NCI-H187 treated with DMSO at 0.1 percent for 48 hours (cell line): ENCODE measurements at places on chromosomes 16 and 17.

DNA sequence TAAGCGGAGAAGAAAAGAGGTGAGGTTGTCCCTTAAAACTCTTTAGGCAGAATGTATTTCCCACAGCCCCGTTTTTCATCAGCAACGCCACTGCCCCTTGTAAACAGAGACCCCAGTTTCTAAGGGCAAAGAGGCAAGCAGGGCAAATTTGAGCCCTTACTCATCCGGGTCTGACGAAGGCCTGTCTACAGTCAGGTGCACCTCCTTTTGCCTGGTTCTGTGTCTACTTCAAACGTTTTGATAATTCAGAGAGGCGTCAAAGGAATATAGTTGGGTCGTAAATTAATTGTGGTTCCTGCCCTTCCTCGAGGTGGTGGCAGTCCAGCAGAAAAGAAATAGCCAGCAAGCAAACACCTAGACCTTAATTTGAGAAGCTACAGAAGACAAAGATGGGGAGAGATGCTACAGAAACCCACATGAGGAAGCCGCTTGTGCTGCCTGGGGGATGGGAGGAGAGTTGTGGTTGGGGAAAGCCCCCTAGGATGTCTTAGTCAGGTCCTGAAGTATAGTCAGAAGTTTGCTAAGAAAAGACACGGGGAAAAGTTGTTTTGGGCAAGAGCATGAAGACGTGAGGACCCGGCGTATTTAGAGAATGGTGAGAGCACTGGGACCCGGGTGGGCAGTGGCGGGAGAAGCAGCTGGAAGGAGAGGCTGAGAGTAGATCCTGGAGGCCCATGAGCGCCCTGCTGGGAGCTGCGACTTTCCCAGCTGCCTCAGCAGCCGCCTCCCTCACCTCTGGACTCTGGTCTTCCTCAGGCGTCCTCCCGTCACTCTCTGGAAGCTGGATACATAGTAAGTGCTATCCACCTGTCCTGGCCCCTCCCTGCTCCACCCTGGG is 2.4 kb downstream of the FBRS start:
- no peak for DNase-seq

DNA sequence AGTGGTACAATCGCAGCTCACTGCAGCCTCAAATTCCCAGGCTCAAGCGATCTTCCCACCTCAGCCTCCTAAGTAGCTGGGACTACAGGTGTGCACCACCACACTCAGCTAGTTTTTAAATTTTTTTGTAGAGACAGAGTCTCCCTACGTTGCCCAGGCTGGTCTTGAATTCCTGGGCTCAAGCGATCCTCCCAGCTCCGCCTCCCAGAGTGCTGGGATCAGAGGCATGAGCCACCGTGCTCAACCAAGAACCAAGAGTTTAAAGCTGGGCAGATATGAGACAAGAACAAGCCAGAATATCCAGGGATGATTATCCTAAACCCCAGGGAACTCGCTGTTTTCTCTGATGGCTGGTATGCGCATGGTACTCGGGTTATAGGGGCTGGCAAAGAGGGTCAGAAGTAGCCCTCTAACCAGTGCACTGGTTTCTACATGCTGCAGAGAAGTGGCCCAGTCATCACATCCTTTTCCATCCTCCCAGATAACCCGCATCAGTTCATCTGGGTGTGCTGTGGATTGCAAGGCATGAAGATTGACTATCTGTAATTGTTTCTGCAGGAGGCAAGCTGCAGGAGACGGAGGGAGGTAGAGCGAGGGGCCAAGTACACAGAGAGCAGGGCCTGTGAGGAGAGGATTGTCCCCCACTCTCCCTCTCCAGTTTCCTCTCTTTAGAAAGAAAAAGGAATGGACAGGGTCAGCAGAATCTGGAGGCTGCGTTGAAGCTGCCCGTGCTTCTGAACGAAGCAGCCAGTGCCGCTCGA is 33.6 kb upstream of the TOB1 start:
- no peak for DNase-seq

GRCh38 chr17:2391597-2392251 is 9.1 kb downstream of the MNT start:
- DNase-seq: no peak

- peak; percentile 17 for DNase-seq
These were observed 18.8 kb downstream of the BCL7C start for GRCh38 chr16:30874821-30875717.

DNA sequence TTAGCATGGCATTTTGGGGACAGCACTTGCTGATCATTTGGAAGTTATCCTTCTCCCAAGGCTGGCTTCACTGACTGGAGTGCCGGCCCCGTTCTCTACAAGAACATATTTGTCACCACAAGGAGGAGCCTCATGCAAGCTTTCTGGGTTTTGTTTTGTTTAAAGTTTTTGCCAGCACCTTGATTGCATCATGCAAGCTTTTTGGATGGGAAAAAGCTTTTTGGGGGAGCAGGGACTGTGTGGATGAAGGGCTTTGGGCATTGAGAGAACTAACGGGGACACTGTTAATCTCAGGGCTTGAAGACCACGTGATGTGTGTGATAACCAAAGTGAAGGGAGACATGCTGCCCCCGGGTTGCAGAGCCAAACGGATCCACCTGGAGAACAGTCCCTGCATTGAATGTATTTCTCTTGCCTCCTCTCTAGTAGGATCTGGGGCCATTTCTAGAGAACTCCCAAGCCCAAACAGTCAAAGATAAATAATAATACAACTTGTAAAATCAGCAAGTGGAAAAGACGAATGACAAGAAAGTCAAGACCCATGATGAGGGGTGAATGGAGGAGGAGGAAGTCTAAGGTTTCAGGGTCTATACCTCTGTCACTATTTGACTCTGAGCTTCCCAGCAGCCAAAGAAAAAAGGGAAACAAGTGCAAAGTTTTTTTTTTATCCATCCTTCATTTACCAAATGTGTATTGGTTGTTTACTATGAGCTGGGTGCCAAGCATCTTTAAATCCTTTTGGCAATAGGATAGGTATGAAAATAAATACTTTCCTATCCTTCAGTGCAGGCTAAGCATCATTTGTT is 17.2 kb downstream of the TMEM114 start:
- no peak for DNase-seq

GRCh38 chr17:75777296-75777922 is 7.2 kb upstream of the UNK start:
- no peak for DNase-seq

- no peak for DNase-seq
These were observed 3.9 kb upstream of the SPATA32 start for GRCh38 chr17:45265821-45266220.

DNA sequence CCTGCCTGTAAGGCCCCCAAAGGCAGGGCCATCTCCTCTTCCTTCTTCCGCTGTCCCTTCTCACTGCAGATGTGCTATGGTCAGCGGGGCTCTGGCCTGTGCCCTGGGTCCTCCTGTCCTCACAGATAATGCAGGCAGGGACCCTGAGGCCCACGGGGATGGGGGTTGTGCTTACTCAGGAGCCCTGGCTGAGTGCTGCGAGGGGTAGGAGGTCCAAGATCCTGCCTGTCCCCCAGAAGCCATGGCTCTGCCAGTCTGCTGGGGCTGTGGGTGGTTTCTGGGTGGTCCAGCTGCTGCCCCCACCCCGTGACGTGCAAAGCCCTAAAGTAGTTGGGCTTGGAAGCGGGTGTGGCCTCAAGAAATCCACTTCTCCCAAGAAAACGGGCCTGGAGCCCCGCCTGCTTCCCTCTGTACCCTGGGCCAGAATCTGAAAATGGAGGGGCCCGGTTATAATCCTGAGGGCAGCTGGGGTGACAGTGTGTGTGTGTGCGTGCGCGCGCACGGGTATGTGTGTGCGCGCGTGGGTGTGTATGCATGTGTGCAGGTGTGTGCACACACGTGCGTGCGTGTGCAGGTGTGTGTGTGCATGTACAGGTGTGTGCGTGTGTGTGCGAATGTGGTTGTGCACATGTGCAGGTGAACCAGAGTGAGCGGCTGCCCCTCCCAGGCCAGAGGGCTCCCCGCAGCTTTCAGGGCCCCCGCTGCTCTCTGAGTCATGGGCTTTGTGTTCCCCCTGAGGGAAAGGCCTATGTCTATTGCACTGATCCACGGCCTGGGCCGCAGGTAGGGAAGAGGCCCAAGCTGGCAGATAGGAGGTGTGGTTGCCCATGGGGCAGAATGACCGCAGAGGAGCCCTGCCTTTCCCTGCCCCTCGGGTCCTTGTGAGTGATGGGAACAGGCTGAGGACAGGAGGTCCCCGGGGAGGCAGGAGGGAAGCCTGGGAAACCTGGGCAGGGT is 13.8 kb downstream of the SPNS2 start:
- DNase-seq: no peak

- no peak for DNase-seq
These were observed 127.3 kb downstream of the PRKCA start for GRCh38 chr17:66429680-66430079.

DNA sequence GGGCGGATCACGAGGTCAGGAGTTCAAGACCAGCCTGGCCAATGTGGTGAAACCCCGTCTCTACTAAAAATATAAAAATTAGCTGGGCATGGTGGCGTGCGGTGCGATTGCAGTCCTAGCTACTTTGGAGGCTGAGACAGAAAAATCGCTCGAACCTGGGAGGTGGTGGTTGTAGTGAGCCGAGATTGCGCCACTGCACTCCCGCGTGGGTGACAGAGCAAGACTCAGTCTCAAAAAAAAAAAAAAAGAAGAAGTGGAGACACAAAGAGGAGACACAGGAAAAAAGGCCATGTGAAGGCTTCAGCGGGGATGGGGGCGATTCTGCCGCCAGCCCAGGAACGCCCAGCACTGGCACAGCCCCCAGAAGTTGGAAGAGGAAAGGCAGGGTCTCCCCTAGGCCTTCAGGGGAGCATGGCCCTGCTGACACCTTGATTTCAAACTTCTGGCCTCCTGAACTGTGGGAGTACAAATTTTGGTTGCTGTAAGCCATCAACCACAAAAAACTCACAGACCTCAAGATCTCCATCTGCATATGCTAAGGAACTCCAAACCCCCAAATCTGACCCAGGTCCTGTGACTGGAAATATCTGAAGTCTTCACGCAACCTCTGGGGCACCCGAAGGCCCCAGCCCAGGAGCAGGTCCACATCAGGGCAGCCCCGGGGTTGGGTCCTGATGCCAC is 7.0 kb downstream of the SGSH start:
- DNase-seq: no peak

DNA sequence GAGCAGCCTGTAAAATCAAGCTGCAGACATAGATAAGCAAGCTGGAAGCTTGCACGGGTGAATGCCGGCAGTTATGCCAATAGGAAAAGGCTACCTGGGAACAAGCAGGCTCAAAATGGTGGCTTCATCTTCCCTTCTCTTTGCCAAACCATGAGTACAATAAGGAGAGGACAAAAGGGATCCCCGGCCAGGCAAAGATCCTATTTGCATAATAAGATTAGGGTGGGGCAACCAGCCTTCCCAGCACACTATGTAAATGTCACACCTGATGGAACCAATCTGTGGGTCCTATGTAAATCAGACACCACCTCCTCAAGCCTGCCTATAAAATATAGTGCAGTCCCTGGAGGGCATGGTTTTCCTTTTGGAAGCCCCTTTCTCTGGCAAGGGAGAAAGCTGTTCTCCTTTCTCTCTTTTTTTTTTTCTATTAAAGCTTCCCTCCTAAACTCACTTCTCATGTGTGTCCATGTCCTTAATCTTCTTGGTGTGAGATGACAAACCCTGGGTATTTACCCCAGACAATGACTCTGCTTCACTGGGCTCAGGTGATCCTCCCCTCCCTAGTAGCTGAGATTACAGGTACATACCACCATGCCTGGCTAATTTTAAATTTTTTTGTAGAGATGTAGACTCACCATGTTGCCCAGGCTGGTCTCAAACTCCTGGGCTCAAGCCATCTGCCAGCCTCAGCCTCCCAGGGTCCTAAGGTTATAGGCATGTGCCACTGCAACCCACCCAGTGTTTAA is 44.2 kb downstream of the PSMD12 start:
- DNase-seq: no peak
